ENCODE measurements at places on chromosomes 7 and 10.

DNA sequence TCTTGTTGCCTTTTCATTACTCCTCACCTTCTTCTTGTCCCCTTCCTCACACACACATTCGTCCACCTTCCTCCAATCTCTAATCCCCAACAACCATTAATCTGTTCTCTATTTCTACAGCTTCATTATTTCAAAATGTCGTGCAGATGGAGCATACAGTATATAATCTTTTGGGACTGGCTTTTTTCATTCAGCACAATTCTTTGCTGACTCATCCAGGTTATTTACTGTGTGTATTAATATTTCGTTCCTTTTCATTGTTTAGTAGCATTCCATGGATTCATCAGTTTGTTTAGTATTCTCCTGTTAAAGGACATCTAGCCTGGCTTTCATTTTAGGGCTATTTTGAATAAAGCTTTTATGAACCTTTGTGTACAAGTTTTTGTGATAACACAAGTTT is 159.3 kb downstream of the PTPN20 start:
- no peak for DNase-seq

DNA sequence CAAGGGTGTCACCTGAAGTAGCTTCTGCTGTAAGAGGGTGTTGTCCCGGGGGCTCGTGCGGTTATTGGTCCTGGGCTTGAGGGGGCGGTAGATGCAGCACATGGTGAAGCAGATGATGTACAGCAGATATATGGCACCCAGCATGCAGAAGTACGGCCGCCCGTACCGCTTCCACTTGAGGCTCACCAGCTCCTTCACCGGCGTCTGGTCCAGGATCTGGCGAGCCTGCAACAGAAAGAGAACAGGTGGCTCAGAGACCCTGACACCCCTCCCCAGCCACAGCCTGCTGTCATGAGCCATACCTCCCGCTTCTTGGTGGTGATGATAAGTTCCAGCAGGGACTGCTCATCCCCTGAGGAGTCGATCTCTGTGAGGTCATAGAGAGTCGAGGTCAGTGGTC is 10.1 kb downstream of the TRPV6 start:
- no peak for DNase-seq

- DNase-seq: no peak
Measured at GRCh38 chr7:87628780-87629569, 777 bp downstream of the RUNDC3B start.

GRCh38 chr7:37927773-37928444 is 7.5 kb downstream of the EPDR1 start:
- no peak for DNase-seq

GRCh38 chr7:131357282-131357880 is 29.7 kb downstream of the MKLN1 start:
- DNase-seq: no peak

- no peak for DNase-seq
Measured at GRCh38 chr10:89344156-89344555, 16.4 kb downstream of the IFIT3 start.

DNA sequence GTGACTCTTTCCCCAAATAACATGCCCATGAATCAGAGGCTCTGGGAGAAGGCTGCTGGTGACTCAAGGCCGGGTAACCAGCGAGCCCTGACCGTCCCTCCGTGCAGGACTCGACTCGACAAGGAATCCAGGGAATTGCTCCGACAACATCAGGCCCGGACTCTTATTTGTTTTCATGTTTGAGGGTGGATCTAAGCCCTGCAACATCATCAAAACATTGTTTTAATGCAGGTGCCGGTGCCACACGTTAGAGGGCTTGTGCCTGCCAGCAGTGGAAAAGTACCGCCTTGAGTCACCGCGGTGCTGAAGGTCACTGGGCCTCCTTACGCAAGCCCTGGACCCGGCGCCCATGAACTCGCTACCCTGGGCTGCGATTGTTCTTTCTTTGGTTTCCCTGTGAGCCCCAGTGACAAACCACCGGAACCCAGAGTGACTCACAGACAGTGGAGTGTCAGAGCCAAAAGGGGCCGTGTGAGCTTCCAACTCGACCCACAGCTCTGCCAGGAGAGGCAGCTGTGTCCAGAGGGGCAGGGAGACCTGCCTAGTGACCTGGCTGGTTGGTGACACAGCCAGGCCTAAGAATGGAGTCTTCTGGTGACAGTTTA is 139.4 kb upstream of the SHH start:
- DNase-seq: no peak

- no peak for DNase-seq
Measured at GRCh38 chr10:137031-137430, 1.8 kb downstream of the ZMYND11 start.

GRCh38 chr10:91521439-91521838 is 111.3 kb downstream of the HECTD2 start:
- DNase-seq: no peak

- no peak for DNase-seq
Measured at GRCh38 chr7:40405991-40406390, 271.2 kb downstream of the SUGCT start.

DNA sequence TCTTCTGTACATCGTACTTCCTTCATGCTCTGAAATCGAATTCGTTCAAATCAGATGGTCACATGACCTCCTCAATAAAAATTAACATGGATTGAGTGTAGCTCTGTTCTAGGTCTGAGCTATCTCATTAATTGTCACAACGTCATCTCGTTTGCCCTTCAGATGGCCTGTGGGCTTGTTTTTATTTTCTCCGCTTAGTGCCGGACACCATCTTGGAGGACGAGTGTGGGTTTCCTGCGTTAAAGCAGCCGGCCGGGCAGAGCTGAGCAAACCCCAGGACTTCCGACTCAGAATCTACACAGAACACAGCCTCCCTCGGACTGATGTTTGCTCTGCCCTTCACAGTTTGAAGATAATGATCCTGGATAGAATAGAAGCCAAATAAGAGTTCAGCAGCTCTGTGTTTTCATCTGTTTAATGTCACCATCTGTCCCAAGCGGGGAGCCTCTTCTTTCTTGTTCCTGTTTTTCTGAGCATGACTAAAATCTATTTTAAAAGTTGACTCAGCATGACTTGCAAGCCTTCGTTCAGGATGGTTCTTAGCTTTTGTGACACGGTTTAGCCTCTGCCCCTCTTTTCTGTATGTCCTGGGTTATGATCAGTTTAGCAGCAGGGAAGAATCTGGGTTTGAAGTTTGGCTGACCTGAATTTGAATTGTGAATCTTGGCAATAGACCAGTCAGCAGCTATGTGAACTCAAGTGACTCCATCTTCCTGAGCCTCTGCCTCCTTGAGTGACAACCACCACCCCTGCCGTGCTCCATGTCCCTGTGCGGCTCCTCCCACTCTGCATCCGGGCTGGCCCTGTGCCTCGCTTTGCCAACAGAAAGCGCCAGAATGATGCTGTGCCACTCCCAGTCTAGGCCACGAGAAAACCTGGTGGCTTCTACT is 30.6 kb upstream of the GALNTL5 start:
- no peak for DNase-seq

GRCh38 chr7:37369906-37370305 is 78.8 kb downstream of the ELMO1 start:
- no peak for DNase-seq

- DNase-seq: no peak
Measured at GRCh38 chr7:96931891-96932290, 73.5 kb upstream of the DLX6 start.

GRCh38 chr10:5504146-5505072 is 5.0 kb upstream of the CALML5 start:
- DNase-seq: no peak

GRCh38 chr10:12597788-12598765 is 248.7 kb downstream of the CAMK1D start:
- no peak for DNase-seq

GRCh38 chr10:44395902-44396670 is 11.2 kb upstream of the CXCL12 start:
- no peak for DNase-seq

DNA sequence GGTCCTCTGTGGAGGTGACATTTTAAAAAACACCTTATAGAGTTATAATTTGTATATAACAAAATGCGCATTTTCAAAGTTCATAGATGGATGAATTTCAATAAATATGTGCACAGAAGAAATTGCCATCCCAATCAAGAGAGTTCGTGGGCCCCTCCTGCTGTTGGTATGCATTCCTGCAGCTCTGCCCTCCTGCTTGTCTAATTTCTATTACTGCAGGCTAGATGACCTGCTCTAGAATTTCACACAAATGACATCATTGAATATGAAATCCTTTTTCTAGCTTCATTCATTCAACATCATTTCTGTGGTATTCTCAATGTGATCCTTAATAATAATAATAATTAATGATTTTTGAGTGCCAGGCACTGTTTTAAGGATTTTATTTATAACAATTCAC is 348.2 kb downstream of the SDK1 start:
- DNase-seq: no peak

DNA sequence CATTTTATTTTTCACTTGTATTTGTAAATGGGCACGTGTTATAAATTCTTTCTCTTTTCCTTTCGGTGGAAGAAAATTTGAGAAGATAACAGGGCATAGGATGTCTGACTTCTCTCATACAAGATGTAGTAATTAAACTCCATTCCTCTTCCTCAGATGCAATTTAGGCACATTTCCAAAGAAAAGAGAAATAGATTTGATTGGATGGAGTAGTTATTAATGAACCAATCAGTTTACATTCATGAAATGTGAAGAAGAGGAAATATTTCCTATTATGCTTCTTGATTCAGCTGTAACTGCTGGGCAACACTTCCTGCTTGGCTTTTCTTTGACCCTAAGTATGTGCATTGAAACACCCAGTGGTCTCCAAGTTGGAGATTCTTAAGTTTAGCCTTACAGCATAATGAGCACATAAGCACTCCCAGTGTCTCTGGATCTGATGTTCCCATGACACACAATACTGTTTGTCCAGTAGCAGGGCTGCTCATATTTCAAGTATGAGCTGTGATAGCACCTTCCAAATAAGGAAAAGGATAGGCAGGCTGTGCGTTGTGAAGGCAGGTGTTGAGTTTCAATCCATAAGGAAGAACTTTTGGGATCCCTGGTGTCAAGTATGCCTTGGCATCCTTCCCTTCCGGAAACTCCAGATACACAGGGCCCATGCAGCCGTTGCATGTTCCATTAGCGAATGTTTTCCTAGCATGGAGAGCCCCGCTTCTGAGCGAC is 33.4 kb upstream of the COBL start:
- DNase-seq: no peak

- no peak for DNase-seq
Measured at GRCh38 chr7:90896458-90896857, 300.3 kb downstream of the CDK14 start.

DNA sequence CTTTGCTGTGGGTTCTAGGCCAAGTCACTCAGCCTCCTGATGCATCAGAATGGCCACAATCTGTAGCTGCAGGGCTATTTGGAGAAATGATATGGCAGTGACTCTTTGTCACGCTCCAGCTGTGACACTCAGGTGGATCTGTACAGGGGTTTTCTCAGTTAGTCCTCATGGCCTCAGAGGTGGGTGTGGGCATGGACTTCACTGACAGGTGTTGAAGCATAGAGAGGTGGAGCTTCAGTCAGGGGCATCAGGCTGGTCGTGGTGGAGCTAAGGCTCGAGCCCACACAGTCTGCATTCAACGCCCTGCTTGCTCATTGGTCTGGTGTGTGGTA is 21.2 kb downstream of the PALD1 start:
- DNase-seq: no peak

- DNase-seq: no peak
Measured at GRCh38 chr7:77439572-77439971, 23.4 kb upstream of the GSAP start.

- no peak for DNase-seq
Measured at GRCh38 chr10:13784067-13784466, 197.3 kb downstream of the PRPF18 start.

- no peak for DNase-seq
Measured at GRCh38 chr10:120538091-120538490, 81.1 kb downstream of the PLPP4 start.

DNA sequence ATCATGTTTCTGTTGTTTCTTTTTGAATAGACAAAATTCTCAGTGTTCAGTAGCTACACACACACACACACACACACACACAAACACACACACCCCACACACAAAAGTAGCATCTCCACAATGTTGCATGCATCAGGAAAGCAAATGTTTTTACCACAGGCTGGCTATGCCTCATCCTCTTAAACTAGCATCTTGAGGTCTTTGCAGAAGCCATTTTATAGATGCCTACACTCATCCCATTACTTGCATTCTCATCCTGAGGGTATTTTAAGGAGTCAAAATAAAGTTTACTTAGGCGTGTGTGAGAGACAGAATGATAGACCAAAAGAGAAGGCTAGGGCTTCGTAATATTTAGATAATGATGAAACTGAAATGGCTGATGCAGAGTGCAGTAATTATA is 7.9 kb upstream of the INHBA start:
- DNase-seq: no peak

DNA sequence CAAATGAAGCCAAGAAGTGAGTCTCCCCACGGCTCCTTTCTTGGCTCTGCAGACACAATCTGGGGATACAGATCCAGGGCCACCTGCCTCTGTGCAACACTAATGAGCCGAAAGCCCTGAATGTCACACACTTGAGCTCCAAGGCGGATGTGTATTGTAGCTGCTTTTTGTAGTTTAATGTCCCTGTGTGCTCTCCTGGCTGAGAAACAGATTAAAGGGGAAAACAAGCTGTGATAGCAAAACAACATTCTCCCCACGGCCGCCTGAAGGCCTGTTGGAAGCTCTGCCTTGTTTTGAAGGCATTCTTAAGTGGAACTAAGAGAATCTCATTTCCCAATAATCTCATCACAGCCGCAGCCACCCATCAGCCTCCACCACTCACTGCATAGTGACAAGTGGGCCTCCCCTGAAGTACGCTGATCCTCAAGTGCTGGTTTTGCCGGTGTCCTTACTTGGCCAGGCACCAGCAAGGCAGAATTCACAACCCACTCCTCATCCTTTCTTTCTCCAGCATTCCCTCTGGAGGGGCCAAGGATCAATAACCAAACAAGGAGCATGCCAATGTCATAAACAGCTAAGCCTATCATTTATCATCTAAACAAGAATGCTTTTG is 44.4 kb upstream of the AMPH start:
- no peak for DNase-seq

GRCh38 chr10:45420453-45421192 is 46.6 kb downstream of the ALOX5 start:
- no peak for DNase-seq

GRCh38 chr10:114499630-114500190 is 95.4 kb upstream of the AFAP1L2 start:
- DNase-seq: no peak

DNA sequence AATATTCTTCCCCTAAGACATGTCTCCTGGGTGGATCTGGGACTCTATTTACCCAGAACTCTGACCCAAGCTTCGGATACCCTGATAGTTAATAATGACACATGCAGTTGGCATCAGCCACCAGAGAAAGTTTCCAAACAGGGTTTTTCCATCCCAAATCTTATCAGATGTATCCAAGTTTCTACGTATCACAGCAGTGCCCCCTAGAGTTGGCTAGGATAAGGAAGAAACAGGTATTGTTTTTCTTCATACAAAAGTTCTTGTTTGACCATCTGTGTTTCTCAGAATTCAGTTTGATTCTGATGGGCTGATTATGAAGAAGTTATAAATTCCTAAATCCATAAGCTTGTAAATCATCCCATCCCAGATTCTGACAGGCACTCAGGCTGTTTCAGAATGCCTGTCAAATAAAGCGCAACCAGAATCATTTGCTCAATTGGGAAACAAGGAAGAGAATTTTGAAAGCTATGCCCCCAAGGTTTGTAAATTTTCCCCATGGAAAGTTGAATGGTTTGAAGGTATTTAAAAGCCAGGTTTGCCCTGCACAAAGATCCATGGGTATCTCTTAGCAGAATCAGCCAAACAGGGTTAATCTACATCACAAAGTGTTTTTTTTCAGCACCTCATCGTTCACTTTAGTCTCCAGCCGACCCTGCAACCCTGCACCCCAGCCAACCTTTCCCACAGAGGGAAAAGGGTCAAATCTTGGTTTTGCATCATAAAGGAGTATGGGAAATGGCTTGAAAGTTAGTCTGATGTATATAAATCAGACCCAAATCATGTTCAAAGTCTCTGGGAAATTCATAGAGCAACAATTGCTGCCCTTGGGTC is 47.4 kb downstream of the NRAP start:
- DNase-seq: peak; percentile 4

Data from GM04503 (cell line).